ENCODE measurements at places on chromosomes 2 and 18.

GRCh38 chr2:70388128-70388527, 86.3 kb upstream of the FAM136A start:
- no peak for DNase-seq

DNA sequence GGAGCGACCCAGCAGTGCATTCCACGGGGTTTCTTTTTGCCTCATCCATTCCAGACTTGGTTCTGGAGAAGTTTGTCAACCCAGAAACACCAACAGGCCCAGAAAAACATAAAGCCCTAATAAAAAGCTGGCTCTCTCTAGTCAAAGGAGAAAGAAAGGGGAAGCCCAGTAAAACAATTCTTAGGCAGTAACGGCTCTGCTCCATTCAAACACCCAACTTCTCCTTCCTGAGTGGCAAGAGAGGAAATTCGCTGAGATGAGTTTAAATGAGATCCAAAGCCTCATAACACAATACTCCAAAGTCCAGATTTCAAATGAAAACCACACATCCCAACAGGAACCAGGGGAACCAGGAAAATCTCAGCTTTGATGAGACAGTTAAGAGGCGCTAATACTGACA, 179.9 kb downstream of the RPIA start:
- DNase-seq = no peak

- DNase-seq = no peak
Measured at GRCh38 chr18:24515721-24516120, 55.3 kb downstream of the HRH4 start.

DNA sequence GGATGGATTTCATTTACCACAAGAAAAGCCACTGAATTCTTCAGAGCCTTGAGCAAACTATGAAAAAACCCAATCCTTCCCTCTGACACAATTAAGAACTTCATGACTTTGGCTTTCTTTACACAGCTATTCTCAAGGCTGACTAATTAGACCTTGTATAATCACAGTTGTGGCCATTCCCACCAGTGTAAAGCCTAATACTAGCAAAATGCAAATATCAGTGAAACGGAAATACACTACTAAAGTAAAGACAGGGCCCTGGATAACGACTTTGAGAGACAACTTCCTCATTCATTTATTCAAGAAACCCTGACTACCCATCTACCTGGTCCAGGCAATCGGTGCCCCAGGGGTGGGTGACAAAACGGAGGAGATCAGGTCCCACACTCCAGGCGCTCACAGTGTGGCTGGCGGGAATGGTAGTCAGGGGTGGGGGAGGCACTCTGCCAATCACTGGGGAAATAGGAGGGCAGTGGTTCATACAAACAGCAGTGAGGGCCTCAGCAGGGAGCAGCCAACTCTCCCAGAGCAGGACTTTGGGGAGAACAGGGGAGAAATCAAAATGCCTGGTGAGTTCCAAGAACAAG, 28.1 kb downstream of the TMEM163 start:
- no peak for DNase-seq

DNA sequence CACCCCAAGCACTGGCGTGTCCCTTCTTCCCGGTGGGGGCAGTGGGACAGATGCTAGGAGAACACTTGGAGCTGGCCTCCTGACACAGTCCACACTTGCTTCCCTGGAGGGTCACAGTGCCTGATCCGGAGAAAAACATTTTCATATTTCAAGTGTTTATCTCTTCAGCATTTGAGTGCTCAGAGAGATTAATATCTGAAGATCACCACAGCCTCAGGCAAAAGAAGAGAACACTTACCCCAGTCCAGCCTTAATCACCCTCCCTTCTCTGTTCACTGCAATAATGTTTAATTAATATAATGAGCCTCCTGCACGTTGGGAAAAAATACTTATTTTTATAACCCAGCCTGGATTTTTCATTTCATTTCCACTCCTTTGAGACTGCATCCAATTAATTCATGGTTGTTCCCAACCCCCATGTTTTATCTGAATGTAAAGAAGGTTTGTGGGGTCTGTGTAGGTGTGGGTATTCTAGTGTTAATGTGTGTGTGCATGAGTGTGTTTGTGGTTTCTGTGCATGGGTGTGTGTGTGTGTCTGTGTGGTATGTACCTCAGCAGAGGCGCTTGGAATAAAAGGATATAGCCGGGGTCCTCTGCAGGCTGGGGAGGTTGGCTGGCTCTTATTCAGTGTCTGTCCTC, 72.1 kb downstream of the NRP2 start:
- DNase-seq = no peak

GRCh38 chr2:70962885-70963878, 15.2 kb upstream of the ANKRD53 start:
- no peak for DNase-seq

- no peak for DNase-seq
Measured at GRCh38 chr2:197559681-197560080, 43.8 kb downstream of the MOB4 start.

- DNase-seq = no peak
Measured at GRCh38 chr2:74792282-74792681, 41.6 kb upstream of the HK2 start.

- no peak for DNase-seq
Measured at GRCh38 chr2:2172516-2172915, 158.6 kb downstream of the MYT1L start.

GRCh38 chr2:140276661-140277060, 1496.5 kb upstream of the NXPH2 start:
- DNase-seq = no peak

- DNase-seq = no peak
Measured at GRCh38 chr2:20982861-20983260, 61.0 kb downstream of the APOB start.

- DNase-seq = no peak
Measured at GRCh38 chr18:35729991-35730668, 148.6 kb downstream of the GALNT1 start.

- no peak for DNase-seq
Measured at GRCh38 chr2:181859123-181859522, 32.4 kb upstream of the ITPRID2 start.

DNA sequence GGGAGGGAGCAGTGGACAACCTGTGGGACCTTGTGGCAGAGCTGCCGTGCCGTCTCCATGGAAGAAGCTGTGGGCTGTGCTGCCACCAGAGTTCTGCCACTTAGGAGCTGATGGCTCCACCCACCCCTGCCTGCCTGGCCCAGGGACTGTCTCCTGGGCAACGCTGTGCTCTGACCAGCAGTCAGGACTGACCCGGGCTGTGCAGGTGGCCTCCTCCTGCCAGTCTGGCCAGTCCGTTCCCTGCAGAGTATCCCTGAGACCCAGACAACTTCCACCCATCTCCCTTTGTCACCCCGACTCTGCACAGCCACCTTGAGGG, 12.8 kb downstream of the ASIC4 start:
- DNase-seq = no peak

GRCh38 chr2:84925336-84925723, 19.9 kb downstream of the TMSB10 start:
- DNase-seq = no peak

- DNase-seq = no peak
Measured at GRCh38 chr2:105645938-105646773, 98.6 kb upstream of the NCK2 start.
